ENCODE measurements at places on chromosomes 1 and 21.
A peak's percentile ranks its signal among the peaks of the same experiment; 100 is the strongest.

DNA sequence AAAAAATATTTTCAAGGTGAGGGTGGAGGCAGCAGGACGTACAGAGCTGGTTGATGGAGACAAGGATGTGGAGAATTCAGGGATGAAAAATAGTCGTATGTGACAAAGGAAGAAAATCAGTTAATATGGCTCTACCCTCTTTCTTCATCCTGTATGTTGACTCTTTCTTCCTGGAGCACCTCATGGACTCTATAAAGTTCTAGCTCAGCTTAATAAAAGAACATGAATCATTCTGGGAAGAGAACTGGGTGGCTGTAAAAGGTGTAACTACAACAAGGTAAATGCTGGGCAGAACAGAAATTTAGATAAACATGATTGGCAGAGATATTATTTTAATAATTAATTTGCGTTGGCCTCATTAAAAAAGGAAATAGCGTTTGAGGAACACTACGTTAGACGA lies 241.8 kb upstream of the MAP1LC3C start:
- DNase-seq = no peak

DNA sequence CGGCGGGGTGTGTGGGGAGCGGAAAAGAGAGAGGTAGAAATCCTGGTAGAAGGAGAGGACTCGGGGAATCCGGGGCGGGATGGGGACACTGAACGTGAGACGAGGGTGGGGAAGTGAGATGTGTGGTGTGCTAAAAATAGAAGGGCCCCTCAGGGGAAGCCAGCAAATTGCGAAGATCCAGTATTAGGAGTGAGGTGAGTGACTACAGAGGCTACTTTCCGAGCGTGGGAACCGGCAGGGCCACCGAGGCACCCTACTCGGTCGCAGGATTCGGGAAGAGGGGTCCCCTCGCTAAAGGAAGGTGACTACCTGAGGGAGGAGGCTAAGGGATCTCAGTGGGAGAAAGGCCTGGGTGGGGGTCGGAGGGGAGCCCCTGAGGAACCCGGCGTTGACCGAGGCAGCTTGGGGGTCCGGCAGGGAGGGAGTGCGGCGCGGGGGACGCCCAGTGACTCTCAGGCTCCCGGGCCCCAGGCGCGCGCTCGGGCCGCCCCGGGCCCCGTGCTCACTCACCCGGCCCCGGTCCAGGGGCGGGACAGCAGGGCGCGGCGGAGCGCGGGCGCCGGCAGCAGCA lies 318 bp downstream of the ALDH4A1 start:
- no peak for DNase-seq

- DNase-seq = no peak
These were observed 9.8 kb downstream of the SLC19A2 start for GRCh38 chr1:169475806-169476387.

- DNase-seq = no peak
These were observed 4.3 kb downstream of the CASQ1 start for GRCh38 chr1:160194737-160195059.

DNA sequence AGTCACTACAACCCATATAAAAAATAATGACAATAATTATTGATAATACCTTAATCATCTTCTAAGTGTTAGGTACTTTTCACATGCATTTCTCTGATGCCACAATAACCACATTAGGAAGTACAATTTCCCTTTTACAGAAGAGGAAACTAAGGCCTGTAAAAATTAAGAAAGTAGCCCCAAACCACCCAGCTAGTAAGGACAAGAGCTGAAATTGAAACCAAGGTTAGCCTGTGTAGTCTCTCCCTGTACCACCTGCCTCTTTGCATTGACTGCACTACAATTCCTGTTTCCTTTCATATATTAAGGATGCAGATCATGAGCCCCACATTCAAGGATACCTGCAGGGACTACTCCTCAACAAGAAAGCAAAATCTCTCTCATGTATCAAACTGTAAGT lies 288.8 kb downstream of the GPATCH2 start:
- DNase-seq = no peak

DNA sequence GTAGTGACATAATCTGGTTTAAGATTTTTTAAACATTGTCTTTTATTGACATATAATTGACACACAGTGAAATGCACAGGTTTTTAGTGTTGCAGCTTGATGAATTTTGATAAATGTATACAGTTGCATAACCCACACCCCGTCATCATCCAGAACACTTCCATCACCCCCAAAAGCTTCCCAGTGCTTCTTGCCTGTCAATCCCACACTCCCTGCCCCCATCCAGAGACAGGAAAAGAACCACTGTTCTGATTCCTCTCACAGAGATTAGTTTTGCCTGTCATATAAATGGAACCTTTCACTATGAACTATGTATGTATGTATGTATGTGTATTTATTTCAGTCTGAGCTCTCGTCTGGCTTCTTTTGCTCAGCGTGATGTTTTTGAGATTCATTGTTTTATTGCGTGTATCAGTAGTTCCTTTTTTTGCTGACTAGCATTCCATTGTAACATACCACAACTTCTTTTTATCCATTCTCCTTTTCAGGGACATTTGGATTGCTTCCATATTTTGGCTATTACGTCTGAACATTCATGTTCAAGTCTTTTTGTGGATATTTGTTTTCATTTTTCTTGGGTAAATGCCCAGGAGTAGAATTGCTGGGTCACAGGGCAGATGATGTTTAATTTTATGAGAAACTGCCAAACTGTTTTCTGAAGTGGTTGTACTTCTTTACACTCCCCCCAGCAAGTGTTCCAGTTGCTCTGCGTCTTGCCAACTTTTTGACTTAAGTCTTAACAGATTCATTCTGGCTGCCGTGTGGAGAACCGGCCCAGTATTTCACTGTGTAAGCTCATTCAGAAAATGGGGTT lies 8.7 kb downstream of the UBIAD1 start:
- DNase-seq = no peak

DNA sequence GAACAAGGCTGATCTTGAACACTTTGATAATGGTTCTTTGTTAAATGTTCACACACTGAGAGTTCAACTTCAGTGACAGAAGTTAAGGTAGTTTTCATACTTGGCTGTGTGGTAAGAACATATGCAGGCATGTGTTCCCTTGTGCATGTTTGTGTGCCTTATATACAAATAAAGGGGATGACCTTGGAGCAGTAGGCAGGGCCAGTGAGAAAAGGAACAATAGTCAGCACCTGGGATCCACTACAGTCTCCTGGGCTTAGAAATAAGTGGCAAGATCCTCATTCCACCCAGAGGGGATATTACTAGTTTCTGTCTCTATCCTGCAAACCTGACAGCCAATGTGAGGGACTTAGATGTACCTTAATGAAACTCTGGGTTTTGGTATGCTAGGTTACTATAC lies 50.3 kb upstream of the DMRTA2 start:
- no peak for DNase-seq

GRCh38 chr1:6490181-6491080 lies 1.0 kb downstream of the PLEKHG5 start:
- peak; percentile 58 for DNase-seq

DNA sequence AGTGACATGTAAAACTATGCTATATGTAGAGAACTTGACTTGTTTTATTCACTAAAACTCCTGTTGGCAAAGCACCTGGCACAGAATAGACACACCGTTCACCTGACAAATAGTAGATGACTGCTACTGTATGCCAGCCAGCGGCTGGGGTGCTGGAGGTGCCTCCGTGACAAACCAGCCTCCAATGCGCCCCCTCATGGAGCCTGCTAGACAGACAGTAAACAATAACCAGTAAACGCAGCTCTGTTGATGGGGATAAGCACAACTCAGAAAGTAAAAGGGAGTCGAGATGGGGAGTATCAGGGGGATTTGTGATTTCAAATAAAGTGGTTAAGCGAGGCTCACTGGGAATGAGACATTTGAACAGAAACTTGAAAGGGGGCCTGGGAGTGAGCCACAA lies 107.2 kb downstream of the PRDM2 start:
- no peak for DNase-seq

Measured in NCI-H1092 (cell line).